ENCODE measurements at places on chromosomes 5 and 9.

- no peak for DNase-seq
Measured at GRCh38 chr5:21810737-21811316, 1042.3 kb downstream of the CDH12 start.

DNA sequence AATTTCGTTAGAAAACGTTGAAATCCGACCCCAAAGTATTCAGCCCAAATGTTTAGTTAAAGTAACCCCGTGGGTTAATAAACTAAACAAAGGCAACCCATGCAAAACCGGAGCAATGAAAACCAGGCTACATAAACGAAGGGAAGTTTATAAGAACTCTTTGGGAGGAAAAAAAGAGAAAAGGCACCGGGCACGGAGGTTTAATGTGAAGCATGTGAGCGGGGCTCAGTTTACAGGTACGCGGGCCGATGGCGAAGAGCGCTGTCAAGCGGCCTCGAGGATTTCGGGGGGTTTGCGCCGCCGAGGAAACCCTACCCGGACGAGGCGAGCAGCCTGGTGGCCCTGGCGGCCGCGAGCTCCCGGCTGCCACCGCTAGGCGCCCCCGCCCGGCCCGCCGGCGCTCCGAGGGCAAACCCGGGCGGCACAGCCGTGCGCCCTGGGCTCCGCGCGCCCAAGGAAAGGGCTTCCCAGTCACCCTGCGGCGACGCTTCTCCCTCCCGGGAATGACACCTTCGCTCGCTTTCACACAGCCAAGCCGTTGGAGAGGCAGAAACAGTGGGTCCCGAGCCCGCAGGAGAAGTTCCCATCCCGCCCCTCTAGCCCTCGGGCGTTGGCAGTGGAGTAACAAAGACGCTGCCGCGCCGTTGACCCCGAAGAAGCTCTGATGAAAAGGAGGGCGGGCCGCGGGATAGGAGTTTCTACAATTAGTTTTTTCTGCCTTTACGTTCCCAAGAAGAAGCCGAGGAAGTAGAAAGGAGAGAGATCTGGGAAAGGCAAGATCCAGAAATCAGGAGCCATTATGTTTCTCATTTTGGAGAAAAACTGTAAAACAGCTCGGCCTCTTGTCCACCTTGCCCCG, 126.0 kb downstream of the TMEM174 start:
- DNase-seq, result peak; percentile 9

- DNase-seq, result no peak
Measured at GRCh38 chr9:118991366-118992285, 377.6 kb downstream of the BRINP1 start.

DNA sequence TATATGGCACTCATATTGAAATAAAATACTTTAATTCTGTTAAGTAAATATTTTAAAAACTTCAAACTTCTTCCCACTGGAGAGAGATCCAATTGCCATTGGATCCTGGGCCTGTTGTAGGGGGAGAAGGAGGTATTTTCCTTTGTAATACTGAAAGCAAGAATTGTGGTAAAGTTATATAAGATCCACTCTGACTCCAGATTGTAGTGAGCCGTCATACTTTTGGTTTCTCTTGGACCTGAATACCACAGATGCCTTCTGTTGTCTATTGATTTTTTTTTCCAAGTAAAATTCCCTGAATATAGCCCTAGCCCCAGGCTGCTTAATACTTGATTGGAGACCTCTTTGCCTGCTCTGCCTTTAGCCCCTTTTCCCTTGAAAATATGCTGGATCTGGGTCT, 86.9 kb downstream of the ATG10 start:
- no peak for DNase-seq

- DNase-seq, result no peak
Measured at GRCh38 chr5:141969783-141970771, 1.2 kb downstream of the RNF14 start.

- no peak for DNase-seq
Measured at GRCh38 chr5:159730285-159730684, 186.0 kb upstream of the ADRA1B start.

DNA sequence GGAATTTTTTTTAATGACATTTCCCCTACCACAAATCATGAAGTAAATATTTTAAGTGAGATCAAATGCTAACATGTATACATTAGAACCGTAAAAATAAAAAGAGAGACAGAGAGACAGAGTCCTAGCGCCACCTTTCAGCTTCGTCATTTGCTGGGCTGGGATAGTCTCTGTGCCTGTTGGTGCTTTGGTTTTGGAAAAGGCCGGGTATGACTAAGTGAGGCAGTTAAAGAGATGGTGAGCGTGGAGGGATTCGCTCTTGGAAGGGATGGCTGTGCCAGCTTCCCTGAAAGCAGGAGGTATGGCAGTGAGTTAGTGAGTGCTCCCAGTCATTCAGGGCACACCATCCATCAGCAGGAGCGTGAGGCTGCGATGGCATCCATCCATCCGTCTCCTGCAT, 729.6 kb upstream of the WWC1 start:
- no peak for DNase-seq

GRCh38 chr9:128696923-128697707, 5.2 kb upstream of the PKN3 start:
- DNase-seq, result no peak

DNA sequence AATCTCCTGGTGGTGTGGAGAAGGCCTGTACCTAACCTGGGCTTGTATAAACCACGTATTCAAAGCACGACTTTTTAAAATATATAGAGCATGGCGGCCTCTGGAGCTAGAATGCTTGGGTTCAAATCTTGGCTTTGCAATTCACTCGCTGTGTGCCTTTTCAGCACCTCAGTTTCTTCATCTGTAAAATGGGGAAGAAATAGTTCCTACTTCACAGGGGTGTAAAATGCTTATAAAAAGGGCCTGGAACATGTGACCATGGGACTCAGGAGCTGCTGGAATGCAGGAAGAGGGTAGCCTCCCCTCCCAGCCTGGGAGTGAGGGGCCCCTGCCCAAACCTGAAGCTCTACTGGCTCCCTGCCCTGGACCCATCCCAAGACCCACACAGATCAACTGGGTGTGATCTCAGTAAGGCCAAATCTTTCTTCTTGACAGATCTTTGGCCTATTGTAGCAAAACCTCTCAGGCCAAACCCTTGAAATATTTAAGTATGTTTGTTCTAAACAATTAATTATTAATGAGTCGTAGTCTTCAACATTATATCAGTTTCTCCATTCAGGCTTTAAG, 269.0 kb downstream of the ZSWIM6 start:
- no peak for DNase-seq

DNA sequence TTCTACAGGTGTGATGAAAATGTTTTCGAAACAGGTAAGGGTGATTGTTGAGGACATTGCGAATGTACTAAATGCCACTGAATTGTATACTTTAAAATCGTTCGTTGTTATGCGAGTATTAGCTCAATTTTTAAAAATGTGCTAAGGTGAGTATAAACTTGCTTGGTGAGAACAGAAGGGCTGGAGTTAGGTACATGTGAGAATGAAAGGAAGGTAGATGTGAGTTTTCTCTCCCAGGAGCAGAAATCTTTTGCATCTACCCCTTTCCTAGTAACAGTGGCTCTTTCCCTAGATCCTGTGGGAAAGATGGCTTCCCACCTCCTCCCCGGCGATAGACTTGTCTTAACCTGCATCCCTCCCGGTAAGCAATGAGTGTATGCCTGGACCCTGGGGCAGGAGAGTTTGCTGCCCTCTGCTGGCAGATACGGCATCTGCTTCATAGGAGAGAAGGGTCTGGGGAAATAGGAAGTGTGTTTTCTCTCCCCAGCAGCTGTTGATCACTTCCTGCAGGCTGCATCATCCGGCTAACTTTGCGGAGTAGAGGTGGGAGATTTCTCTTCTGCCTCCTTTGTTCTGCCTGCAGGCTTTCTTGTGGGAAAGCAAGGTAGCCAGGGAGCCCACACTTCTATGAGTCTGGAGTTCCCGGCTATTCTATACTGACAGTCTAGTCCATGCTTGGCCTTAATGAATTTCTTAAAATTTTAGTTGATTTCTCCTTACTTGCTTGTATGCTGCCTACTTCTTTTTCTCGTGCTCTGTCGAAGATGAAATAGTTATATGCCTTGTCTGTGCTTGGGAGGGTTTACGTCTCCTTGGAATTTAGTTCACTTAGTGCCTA, 373.3 kb upstream of the SEMA6A start:
- DNase-seq, result peak; percentile 56

GRCh38 chr9:133107245-133107722, 13.8 kb downstream of the RALGDS start:
- no peak for DNase-seq

- DNase-seq, result no peak
Measured at GRCh38 chr5:71011194-71011792, 13.8 kb downstream of the NAIP start.

DNA sequence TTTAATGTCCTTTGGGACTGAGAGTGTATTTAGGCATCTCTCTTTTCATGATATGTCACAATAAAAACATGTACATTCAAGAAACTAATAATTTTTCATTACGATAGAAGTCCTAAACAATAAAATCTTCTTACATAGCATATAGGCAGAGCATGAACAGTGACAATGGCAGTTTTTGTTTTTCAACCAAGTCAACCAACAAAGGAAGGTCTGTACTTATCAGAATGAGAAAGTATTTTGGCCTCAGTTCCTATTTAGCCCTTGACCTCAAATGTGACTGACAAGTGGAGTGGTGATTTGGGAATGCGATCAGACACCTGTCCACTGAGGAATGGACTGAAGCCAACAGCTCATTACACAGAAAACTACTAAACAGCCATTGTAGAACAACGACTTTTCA, 219.5 kb downstream of the TMEM161B start:
- DNase-seq, result no peak

DNA sequence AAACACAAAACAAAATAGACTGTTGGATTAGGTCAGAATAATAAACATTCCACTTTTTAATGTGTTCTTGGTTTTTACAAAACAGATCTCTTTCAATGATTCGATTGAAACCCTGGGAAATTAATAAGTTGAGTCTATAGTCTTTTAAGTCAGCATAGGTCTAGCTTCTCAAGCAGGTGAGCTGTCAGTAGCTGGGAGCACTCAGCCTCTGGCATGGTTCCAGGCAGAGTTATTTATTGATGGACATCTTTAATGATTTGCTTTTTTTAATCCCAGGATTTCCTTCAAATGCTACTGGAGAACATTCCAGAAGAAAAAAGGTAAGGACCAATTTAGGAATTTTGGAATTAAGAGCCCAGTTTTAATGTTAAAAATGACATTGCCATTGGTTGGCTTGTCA, 241.0 kb downstream of the AOPEP start:
- DNase-seq, result no peak

DNA sequence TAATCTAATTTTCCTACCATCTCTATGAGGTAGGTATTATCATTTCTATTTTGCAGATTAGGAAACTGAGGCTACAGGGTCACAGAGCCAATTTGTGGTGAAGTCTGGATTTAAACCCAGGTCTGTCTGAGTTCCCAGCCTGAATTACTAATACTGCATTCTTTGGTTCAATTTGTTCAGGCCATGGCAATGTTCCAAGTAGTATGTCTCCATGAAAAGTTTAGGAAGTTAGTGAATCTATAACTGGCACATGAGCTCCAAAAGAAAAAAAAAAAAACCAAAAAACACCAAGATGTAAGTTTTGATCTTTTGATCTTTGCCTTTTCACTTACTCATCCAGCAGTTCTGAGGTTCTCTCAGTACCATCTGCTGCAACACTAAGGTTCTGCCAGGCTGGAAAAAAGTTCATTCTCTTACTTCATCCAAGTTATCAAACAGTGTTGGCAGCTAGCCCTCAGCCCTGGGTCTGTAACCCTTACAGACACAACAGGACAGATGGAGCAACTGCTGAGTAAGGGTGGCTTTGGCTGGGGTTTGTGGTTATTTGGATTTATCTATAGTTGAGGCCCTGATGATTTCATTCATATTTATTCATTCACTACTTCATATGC, 4.4 kb upstream of the TMEM268 start:
- DNase-seq, result no peak

- peak; percentile 74 for DNase-seq
Measured at GRCh38 chr5:132100672-132101261, 27.2 kb downstream of the CSF2 start.

DNA sequence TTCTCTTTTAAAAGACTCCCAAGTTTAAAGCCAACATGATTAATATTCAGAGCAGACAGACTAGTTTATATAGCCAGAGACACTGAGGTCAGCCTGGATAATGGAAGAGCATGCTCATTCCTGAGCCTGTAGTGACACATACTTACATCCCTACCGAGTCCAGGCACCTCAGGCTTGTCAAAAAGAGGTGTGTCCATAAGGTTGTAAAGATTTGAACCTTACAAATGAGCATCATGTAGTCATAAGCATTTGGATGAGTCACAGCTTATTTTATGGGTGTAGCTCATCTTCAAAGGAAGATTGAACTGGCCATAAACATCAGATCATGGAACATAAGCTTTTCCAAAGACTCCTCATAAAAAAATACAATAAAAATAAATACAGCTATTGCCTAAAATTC, 333.5 kb downstream of the EFNA5 start:
- no peak for DNase-seq

DNA sequence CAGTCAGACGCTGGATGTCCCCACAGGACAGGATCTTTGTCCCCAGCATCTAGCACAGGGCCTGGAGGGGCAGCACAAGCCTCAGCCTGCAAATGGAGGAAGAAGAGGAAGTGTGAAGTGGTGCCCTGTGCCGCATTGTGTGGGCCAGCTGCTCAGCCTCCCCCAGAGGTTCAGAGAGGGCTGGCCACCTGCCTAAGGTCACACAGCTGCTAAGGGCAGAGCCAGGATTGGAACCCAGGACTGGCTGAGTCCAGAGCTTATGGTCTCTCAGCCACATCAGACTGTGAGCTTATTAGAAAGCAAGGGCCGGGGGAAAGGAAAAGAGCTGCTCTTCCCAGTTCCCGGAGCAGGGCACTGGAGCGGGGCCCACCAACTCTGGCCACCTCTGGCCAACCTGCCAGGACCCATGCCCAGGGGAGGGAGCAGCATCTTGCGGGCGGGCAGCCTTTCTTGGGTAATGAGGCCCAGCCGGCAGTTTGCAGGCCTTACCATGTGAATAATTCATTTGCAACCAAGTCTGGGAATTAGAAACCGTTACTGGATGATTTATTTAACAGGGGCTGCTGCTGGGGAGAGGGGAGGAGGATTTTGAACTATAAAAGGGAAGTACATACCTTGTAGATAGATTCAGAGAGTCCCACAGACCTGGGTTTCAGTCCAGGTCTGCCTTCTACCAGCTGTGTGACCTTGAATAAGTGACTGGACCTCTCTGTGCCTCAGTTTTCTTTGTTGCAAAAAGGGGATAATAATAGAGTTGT, 11.6 kb upstream of the CRB2 start:
- no peak for DNase-seq

- DNase-seq, result no peak
Measured at GRCh38 chr9:87588339-87588738, 90.7 kb downstream of the DAPK1 start.

- DNase-seq, result no peak
Measured at GRCh38 chr9:81906671-81907070, 21.6 kb upstream of the SPATA31D4 start.
